Left renal pelvis (tissue), 4 donors: ENCODE measurements at places on chromosomes 7 and 10.

DNA sequence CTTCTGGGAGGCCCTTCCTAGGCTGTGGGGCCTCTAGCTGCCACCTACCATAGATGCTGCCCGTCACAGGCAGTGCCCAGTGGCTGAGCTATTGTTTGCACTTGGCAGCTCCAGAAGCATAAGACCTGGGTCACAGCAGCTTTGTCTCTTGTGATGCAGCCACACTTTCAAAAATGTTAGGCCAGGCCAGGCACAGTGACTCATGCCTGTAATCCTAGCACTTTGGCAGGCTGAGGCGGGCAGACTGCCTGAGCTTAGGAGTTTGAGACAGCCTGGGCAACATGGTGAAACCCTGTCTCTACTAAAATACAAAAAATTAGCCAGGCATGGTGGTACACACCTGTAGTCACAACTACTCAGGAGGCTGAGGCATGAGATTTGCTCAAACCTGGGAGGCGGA is 9.5 kb upstream of the KAZALD1 start:
- no peak for DNase-seq

DNA sequence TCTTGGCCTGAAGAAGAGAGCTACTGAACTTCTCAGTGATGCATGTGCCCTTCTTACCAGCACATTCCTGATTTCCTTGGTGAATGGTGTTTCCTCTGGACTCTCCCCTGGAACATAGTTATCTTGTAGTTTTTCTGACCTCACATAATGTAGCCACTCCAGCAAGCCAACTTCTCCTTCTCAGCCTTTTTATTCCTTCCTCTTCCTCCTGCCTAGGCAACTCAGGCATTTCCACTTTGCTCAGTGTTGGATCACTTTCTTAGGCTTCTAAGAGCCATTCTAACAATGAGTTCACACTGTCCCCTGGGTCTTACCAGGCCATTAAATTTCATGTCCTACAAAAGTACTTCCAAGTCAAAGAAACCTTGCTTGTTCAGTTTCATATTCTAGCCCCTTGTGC is 3.6 kb upstream of the PTTG1IP2 start:
- no peak for DNase-seq

DNA sequence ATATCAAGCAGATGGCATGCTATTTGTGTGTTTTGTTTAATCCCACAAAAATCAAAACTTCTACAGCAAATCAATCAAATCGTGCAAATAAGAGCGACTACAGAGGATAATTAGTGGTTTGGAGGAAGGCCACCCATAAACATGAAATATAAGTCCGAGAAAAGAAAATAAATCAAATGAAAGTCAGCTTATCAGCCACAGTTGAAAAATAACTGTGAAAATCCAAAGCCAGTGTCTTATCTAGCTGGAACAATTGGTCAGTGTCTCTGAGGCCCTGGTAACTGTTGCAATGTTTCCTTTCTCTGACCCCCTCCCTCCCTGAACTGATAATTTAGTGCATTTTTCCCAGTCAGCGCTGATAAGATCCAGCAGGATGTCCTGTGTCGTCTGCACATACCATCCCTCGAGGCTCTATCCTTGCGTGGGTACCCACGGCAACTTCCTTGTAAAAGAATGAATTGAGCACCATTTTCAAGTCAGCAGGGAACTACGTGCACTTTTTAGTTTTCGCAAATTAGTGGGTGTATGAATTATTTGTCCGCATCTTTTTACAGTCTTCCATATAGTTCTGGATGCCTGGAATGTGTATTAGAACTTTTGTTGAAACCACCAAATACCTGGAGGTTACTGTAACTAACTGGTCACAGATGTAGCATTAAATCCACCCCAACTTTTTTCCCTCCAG is 10.8 kb upstream of the JCAD start:
- no peak for DNase-seq

DNA sequence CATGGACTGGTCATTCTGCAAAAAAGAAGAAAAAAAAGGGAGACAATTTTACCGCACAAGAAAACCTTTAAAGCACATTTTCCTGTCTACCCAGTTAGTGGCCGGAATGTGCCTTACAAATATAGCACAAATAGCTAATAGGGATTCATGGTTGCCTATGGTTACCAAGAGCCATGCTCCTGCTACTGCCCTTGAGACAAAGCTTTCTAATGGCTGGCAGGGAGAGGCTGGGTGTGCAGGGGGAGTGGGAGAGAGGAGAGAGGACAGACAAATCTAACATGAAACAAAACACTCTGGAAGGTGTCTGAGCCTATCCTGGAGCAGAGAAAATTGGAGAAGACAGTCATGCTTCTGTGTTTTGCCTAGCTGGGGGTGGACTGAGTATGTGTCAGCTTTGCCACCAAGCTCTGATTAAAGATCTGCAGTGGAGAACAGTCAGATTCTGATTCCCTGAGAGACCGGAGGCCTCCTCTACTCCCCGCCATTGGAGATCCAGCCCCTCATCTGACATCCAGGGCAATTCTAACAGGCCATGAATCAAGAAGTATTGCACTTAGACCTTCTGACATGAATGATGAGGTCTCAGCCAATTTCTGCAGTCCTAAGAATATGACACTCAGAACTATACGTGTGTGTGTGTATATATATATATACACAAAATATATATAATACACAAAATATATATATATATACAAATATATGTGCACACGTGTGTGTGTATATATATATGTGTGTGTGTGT is 80.2 kb downstream of the PRTFDC1 start:
- DNase-seq, result no peak

GRCh38 chr10:131089861-131090260 is 221.7 kb downstream of the TCERG1L start:
- DNase-seq, result no peak

- DNase-seq, result no peak
Observed at GRCh38 chr7:51262796-51263531, 53.6 kb downstream of the COBL start.

DNA sequence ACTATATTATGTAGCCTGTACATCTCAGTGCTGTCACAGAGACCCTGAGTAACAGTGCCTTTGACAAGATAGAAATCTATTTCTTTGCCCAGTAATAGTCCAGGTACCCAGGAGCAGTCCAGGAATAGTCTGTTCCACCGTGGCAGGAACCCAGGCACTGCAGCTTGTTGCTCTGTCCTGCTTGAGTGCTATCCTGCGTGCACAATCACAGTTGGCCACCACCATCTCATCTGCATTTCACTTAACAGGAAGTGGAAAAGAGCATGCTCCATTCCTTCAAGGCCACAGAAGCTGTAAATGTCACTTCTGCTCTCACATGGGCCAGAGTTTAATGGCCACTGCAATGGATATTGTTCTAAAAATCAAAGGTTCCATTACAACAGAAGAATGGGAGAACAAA is 61.5 kb upstream of the PRR15 start:
- DNase-seq, result no peak
